ENCODE measurements at places on chromosomes 2 and 18.
A peak's percentile ranks its signal among the peaks of the same experiment; 100 is the strongest.

DNA sequence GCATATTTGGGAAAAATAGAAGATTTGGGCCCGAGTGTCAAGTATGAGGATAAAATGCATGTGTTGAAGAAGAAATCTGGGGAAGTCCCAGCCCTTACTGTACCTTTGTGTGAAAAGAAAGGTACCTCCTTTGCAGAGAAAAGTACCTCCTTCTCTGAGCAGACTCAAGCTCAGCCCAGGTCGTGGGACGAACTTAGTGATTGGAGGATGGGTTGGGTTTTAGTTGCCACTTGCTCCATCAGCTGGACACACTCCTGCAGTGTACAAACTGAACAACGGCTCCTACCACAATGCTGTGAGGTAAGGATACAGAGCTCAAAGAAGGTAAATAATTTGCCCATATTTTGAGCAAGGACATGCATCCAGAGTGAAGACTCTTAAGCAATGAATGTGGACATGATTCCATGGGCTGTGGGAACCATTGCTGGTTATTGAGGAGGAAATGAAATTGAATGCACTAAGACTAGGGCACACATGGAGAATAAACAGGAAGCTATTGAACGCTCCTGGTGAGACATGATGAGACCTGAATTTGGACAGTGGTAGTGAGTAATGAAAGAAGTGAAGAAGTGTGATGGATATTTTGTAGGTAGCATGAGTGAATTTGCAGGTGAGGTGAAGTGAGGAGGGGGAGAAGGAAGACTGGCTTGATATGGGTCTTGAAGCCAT is 49.8 kb upstream of the IL1RL1 start:
- no peak for DNase-seq

- DNase-seq, result no peak
These were observed 370.8 kb downstream of the TMEM182 start for GRCh38 chr2:103132536-103133217.

DNA sequence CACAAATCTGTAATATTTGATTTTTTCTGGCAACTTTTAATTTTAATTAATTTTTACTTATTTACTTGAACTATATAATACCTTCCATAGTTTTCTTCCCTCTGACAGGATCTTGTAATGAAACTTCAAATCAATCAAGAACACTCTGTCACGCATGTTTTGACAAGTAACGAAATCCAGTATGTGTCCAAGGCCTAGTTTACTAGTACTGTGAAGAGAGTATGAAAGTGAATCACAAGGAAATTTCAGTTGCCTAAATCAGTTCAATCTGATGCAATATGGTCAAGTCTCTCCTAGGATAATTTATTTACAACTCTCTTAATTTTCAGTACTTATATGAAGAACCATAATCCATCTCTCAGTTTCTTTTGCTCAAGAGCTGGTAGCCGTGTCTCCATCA is 1344.6 kb upstream of the ZEB2 start:
- DNase-seq, result no peak

GRCh38 chr2:233100192-233100998 is 40.3 kb downstream of the INPP5D start:
- no peak for DNase-seq

DNA sequence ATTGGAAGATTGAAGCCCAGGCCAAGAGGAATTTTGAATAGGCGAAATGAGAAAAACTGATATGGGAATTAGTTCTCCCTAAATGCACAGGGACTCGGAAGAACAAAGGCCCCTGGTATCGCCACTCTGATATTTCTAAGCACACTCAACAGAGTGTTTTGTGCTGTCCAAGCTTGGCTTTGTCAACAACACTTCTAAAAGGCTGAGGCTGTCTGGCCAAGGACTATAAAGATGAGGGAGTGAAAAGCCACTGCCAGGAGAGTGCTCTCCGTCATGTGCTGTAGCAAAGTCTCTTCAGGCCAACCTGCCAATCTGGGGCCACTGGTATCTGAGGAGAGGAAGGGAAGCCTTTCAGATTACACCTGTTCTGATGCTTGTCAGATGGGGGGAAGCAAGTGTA is 611.2 kb upstream of the PIK3C3 start:
- no peak for DNase-seq

DNA sequence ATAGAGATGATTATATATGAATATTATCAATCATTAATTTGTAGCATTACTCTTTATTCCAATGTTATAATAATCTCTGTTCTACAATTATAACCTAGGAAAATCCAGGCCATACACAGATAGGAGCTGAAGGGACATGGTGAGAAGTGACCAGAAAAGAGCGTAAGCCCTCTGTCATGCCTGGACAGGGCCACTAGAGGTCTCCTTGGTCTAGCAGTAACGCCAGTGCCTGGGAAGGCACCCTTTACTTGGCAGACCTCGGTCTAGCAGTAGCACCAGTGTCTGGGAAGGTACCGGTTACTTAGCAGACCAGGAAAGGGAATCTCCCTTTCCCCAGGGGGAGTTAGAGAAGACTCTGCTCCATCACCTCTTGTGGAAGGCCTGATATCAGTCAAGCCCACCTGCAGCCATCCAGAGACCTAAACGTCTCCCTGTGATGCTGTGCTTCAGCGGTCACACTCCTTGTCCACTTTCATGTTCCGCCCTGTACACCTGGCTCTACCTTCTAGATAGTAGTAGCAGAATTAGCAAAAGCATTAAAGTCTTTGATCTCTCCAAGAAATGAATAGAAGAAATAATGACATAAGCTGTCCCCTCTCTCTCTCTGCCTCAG is 447.5 kb upstream of the FSIP2 start:
- peak; percentile 75 for DNase-seq

DNA sequence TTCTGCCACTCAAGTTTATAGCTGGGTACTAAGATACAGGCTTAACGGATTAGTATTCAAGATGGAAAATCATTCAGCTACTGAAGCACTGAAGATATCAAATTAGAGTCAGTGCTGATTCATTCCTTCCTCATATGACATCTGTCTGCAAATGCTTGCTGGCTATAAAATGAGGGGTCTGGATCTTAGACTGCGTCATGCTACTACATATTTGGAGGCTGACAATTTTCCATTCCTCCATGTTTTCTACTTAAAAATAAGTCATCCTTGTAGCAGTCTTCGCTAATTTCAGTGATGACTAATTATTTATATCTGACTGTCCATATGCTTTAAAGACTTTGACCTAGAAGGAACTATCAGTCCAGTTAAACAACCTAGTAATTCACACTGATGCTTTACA is 233.4 kb downstream of the RIT2 start:
- no peak for DNase-seq

DNA sequence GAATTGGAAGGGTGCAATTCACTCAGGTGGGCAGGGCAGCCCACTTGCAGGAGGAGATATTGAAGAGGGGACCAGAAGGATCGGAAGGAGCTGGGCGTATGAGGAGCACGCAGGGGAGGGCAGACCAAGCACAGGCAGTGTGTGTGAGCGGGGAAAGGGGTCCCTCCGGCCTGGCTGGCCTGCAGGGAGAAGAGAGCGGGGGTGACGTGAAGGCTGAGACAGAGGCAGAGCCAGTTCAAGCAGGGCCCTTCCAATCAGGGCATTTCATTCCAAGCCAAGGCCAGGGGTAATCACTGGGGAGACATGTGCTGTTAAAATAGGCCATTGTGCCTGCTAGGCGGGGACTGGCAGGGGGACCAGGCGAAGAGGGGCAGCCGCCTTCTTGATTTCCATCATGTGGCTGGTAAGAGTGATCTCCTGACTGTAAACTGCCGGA is 62.2 kb downstream of the ACKR3 start:
- peak; percentile 25 for DNase-seq

- DNase-seq, result peak; percentile 56
These were observed 136.9 kb downstream of the CDH20 start for GRCh38 chr18:61470031-61470674.

- DNase-seq, result no peak
These were observed 9.1 kb upstream of the DAW1 start for GRCh38 chr2:227862227-227862740.

DNA sequence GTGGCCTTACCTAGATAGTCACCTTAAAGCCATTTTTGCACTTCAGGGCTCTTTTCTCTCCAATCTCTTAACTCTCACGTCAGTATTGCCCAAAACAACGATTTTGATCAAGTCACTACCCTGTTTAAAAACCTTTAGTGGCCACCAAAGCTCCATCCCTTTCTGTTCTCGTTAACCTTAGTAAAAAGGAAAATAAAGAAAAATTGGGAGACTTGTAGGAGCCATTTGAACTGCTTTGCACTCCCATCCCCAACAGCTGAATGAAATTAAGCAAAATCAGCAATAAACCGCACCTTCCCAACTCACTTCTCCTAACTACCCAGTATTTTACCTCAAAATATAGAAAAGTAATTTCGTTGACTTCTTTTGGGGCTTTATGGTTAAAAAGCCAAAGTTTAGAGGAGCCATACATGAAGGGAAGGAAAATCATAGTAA is 686 bp upstream of the ARL5A start:
- no peak for DNase-seq

DNA sequence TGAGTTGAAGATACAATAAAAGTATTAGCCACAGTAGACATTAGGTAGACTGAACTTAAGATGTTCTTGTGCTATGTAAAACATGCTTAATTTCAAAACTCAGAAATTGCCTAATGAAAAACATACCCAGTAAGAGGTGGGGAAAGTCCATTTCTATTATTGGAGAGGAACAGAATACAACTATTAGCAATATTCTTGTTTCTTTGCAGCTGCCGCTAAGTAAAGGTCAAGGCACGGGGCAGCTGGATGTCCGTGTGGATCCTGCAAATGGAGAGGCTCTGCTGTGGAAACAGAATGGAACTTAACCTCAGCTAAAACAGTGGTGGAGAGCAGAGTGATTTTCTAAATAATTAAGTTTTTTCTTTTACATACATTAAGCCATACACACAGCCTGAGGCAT is 139.2 kb upstream of the ARHGAP28 start:
- DNase-seq, result no peak
